GM12891 (cell line): ENCODE measurements at places on chromosomes 2 and 18.

GRCh38 chr2:238422285-238422684 is 4.4 kb upstream of the ASB1 start:
- DNase-seq, result no peak

- DNase-seq, result no peak
Measured at GRCh38 chr2:36570416-36570815, 27.6 kb downstream of the FEZ2 start.

GRCh38 chr2:237573721-237574415 is 7.5 kb downstream of the PRLH start:
- DNase-seq, result no peak

- DNase-seq, result no peak
Measured at GRCh38 chr18:24368749-24369148, 28.9 kb downstream of the OSBPL1A start.

DNA sequence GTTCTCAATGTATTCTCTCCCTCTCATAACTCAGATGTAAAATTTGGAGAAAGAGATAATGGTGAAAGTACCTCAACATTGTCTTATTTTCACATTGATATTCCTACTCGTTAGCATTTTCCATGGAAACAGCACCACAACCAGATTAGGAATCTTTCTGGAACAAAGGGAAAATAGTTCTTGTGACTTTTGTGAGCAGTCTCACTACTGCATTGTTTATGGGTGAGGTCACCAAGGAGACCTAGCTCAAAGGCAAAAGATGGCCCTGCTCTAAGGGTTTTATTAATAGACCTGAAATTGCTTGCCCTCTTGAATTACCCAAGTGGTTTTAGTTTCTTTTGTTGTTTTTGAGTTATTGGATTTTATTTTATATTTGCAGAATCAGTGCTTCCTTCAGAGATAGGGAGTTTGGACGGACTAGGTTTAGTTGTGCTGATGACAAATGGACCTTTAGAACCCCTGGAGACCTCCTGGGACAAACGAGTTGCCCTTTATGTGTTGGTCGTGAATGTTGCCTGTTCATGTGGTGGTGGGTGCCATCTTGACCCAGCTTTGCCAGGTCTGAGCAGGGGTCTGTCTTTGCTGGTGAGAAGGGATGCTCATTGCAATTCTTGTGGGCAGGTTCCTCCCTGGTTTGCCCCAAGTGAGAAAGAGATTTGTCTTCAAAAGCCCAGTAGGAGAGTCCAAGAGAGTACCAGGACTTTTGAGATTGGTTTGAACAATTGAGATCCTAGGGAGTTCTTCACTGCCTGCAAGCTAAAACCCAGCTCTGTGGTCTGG is 58.1 kb downstream of the INPP4A start:
- DNase-seq, result no peak

GRCh38 chr2:4979111-4979510 is 713.1 kb upstream of the SOX11 start:
- DNase-seq, result no peak
